NCI-H1048 (cell line): ENCODE measurements at places on chromosomes 1 and 21.

- no peak for DNase-seq
Measured at GRCh38 chr1:77888781-77889642, 588 bp downstream of the NEXN start.

- no peak for DNase-seq
Measured at GRCh38 chr1:6082430-6082971, 36.8 kb downstream of the KCNAB2 start.

DNA sequence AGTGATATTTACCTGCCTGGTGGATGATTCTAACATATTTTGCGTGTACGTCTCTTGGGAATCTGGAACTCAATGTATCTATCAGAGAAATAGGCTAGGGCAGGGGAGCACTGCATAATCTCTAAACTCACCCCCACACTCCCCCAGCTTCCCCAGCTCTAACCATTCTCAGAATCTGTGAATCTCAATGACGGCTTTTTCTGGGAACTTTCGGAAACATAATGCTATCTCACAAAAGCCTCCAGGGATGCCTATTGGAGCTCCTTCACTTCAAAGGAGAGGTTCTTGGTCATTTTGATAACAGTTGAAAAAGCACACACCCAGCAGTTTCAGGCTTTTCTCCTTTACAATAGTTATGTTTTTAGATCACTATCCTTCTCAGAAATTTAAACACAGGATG lies 113.8 kb upstream of the MAGI3 start:
- DNase-seq = no peak

- DNase-seq = no peak
Measured at GRCh38 chr1:184595596-184595995, 159.1 kb downstream of the EDEM3 start.

DNA sequence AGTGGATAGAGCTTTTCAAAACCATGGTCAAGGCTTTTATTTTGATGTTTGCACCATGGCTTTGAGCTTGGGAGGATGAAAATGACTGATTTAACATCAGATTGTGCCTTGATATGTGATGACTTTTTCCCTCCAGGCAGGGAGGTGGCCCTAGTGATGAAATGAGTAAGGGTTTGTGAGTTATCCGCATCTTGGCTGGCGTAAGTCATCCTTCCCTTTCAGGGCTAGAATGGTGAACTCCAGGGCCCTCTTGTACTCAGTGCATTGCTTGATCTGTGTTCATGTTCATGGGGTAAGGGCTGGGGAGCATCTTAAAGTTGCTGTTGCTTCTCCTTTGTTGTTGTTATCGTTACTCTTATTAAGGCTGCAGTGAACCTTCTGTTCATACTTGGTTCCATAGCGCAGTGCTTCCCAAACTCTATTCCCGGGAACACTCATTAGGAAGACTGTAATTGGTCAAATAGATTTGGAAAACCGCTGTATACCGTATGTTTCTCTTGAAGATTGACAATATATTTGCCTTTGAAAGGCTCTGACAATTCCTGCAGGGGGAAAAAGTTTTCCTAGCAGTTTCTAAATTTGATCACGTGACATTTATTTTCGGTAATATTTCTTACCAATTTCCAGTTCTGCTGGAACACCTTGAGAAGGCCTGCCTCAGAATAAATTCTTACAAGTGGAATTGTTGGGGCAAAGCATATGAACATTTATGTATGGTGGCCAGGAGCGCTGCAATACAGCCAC lies 23.1 kb downstream of the GPR137B start:
- DNase-seq = no peak

GRCh38 chr1:149903836-149904491 lies 4.6 kb downstream of the BOLA1 start:
- no peak for DNase-seq

DNA sequence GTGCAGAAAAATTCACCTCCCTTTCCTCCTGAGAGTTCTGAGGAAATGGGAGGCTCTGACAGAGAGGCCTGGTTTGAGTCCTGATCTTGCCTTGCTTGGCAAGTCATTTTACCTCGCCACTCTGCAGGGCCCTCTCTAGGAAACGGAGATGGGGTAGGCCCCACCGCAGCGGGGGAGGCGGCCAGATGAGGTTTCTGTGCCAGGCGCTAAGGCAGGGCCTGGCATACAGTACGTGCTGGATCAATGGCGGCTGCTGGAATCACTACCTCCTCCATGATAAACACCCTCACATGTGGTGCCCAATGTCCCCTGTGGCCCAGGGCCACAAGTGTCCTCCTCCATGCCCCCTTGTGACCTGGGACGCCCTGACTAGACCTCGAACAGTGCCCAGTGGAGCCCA lies 499 bp upstream of the PLEKHG5 start:
- no peak for DNase-seq

DNA sequence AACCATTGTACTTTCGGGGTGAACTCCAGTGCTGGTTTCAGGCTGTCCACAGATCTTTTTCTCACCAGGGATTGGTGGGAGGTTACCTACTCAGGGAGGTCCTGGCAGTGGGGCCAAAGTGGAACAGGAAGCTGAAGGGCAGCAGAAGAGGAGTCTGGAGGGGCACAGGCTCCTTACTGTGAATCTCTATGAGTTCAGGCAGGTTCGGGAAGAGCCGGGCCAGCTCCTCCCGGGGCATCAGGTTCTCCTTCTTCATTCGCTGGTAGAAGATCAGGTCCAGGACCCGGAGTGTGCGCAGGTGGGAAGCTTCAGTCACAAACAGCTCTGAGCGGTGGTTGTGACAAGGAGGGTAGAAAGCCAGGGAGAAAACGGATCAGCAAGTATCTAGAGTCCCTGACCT lies 26.7 kb downstream of the LRRC71 start:
- no peak for DNase-seq

DNA sequence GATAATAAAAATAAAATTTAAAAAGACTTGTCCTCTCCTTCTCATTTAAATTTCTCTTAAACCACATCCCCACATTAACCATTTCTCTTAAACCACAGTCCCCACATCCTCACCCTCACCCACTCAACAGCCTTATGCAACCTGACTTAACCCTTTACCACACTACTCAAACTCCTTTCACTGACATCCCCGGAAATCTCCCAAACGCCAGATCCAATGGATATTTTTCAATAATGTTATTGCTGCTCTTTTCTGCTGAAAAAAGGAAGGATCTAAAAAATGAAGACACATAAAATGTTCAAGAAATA lies 54.2 kb upstream of the EEIG2 start:
- DNase-seq = no peak

DNA sequence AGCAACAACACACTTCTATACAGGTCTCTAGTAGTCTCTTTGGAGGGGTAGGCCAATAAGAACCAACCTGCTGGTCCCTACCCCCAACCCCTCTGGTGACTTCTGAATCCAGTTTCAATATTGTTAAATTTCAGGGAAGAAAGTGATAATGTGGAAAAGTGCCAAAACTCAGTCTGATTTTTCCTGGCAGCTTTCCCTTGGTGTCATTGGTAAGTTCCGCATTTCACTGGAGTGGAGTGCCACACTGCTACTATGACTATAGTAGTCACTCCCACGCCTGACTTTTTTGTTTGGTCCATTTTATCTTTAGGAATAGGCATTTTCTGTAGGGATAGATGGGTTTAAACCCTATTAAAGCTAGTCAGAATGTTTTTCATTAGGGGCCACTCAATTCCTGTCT lies 5.7 kb upstream of the ARID1A start:
- DNase-seq = no peak

DNA sequence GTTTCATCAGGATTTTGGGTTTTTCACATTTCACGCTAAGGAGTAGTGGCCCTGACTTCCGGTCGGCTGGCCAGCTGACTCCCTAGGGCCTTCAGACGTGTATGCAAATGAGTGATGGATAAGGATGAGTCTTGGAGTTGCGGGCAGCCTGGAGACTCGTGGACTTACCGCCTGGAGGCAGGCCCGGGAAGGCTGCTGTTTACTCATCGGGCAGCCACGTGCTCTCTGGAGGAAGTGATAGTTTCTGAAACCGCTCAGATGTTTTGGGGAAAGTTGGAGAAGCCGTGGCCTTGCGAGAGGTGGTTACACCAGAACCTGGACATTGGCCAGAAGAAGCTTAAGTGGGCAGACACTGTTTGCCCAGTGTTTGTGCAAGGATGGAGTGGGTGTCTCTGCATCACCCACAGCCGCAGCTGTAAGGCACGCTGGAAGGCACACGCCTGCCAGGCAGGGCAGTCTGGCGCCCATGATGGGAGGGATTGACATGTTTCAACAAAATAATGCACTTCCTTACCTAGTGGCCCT lies 23.1 kb upstream of the TNFRSF1B start:
- DNase-seq = no peak

DNA sequence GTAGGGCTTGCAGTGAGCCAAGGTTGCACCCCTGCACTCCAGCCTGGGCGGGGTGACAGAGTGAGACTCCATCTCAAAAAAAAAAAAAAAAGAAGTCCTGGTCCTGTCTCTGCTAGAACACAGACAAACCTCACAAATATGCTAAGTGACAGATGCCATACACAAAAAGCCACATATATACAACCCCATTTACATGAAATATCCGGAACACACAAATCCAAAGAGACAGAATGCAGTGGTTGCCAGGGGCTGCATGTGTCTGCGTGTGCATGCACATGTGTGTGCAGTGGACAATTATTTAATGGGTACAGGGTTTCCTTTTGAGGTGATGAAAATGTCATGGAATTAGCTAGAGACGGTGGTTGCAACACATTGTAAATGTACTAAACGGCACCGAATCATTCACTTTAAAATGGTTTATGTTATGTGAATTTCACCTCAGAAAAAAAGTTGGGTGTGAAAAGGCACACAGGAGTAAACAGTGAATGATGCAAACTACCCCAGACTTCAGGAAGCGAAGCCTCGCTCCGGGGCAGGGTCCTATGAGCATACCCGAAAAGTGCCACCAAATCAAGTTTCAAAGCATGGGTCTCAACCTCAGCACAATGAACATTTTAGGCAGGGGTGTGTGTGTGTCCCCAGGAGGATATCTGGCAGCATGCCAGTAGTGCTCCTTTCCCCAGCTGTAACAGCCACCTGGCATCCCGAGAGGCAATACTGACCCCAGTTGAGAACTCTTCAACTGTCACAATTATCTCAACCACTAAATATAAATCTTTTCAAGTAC lies 48.3 kb downstream of the GNB1 start:
- DNase-seq = no peak

DNA sequence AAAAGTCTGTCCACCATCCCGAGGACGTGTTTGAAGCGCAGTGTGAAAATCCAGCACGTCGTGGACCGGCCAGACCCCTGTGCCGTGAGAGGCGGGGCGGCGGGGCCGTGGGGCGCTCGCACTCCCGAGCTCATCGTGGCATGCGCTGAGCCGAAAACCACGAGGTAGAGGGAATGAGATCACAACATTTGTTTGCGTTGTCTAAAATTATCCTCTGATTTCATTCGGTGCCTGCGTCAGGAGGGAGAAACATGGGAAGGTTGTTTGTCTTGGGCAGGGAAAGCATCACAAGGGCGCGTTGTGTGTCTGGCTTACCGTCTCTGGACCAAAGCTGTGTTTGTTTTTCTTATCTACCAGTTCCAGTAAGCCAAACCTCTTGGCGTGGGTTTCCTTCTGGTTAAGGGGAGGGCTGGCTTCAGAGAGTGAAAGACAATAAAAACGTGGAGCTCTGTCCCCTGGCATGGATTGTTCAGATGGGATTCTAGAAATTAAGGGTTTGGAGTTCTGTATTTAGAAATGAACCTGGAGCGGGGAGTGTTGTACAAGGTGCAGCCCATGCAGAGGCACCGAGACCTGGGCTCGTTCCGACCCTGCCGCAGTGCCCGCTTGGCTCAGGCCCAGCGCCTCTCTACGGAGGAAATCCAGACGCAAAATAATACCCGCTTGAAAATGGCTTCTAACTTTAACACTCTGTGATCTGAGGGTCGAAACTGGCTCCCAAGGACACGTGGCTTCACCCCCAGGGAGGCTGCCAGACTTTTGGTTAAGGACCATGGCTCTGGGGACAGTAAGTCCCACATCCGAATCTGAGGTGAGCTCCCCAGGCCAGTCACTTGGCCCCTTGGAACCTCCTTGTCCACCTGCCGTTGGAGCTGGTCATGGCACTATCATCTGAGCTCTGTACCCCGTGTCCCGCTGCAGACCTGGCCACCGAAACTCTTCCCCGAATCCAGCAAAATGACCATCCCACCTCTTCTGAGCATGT lies 68.7 kb upstream of the FAM3B start:
- no peak for DNase-seq

DNA sequence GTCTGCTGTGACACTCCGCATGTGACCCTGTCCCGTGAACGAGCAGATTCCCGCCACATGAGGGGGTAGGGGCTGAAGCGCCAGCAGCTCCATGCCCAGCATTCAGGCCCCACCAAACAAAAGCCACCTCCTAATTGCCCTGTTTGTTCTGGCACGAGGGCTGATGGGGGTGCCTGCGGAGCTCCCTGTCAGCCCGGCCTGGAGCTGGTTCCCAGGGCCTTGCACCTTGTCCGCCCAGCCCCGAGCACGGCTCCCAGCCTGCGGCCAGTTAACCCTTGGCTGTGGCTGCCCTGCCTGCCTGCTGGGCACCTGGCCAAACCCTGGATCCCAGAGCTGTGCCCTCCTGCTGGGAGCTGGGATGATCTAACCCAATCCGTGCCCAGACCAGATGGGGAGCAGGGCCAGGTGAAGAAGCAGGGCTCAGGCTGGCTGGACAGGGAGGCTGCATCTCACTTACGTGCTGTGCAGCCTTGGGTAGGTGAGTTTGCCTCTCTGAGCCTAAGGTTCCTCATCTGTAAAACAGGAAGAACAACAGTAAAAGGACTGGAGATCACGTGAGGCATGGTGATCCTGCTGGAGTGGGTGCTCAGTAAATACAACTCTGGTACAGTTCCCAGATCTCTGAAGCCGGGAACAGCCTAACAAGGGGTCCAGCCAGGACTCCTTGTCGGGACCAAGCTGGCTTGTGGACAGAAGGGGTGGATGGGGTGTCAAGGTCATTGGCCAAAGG lies 110.9 kb upstream of the IFFO2 start:
- DNase-seq = no peak

DNA sequence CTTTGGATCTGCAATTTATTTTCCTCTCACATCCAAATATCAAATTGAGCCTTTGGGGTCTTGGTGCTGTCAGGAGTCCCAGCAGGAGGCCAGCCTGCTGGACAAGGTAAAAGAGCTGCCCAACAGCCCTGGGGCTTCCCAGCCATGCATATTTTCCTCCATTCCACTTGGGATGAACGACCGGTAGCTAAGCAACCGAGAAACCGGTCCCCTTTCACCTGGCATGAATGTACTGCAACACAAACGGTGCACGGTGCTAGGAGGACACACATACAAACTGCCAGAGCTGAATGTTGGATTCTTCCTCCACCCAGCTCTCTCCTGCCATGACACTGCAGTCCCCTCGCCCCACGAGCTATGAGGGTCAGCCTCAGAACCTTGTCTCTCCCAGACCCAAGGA lies 42.7 kb downstream of the BCAR3 start:
- DNase-seq = no peak

DNA sequence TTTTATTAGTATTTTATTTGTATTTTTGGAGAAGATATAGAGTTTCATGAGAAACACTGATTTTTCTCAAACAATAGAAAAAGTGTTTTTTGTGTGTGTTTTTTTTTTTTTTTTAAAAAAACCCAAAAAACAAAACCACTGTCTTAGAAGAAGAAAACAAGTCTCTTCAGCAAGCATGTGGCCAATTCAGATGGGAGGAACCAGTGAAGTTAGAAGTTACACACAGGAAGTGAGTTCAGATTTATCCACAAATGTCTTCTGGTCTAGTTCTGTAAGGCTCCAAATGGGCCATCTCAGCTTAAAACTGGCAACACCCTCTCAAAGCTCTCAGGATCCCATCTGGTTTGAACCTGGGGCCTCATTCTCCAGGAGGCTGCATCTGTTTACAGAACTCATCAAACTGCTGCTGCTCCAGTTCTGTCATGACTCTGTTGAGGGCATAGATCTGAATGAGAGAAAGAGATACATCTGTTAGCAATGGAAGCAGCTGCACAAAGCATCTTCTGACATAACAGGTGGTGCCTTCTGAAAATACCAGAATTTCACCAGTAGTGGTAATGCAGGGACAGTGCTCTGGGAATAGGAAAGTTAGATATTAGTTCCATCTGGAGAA lies 9.8 kb upstream of the ERMAP start:
- DNase-seq = no peak
